ENCODE measurements at places on chromosomes 3 and 15.

DNA sequence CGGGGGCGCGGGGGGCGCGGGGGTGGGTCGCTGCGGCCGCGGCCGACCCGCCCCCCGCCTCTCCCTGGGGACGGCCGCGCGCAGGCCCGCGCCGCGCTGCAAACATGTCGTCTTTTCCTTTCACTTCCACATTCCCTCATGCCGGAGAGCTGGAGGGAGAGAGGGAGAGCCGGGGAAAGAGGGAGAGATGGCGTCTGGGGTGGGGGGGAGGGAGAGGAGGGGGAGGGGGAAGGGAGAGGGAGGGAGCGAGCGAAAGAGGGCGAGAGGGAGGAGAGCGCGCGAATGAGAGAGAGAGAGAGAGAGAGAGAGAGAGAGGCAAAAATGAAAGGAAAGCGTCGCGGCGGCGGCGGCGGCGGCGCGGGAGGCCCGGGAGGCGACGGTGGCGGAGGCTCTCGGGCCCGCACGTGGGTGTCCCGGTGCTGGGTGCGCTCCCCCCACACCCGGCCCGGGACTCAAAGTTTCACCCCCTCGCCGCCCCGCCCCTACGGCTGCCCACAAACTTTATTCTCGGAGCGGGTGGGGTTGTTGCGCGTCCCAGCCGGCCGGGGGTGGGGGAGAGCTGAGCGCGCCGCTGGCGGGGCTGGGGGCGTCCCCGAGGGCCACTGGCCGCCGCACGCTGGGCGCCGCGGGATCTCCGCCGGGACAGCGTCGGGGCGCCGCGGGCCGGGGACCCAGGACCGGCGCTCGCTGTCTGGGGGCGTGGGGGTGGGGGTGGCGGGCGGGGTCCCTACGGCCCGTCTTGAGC lies 731 bp downstream of the ZNF710 start:
- DNase-seq: no peak

DNA sequence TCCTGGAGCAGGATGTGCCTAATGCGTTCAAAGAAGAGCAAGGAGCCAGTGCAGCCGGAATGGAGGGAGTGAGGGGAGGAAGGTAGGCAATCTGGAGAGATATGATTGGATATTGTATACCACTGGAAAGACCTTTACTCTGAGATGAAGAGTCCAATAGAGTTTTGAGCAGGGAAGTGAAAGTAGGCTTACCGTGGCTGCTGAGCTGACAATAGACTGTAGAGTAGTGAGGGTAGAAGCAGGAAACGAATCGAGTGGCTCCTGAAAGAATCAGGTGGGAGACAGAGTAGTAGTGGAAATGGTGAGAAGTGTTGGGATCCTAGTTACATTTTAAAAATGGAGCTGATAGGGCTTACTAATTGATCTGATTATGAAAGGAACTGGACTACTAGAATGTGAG lies 51.8 kb upstream of the NUDT16 start:
- DNase-seq: no peak

GRCh38 chr3:155412904-155413303 lies 119.4 kb upstream of the STRIT1 start:
- no peak for DNase-seq

DNA sequence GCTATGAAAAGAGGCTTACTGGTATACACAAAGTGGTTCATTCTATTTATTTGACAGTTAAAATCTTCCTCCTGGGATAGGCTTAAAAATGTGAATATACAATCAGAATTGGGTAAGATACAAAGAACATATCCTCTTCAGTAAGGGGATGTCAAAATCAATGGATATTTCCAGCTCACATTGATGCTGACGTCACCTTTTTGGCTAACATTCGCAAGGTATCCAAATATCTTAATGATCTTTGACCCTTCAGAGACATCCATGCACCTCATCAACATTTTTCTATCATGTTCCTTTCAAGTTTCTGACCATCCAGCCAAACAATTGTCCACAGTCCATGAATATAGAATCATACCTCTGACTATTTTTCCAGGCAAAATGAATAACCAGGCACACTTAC lies 697.3 kb downstream of the NR2F2 start:
- DNase-seq: no peak

DNA sequence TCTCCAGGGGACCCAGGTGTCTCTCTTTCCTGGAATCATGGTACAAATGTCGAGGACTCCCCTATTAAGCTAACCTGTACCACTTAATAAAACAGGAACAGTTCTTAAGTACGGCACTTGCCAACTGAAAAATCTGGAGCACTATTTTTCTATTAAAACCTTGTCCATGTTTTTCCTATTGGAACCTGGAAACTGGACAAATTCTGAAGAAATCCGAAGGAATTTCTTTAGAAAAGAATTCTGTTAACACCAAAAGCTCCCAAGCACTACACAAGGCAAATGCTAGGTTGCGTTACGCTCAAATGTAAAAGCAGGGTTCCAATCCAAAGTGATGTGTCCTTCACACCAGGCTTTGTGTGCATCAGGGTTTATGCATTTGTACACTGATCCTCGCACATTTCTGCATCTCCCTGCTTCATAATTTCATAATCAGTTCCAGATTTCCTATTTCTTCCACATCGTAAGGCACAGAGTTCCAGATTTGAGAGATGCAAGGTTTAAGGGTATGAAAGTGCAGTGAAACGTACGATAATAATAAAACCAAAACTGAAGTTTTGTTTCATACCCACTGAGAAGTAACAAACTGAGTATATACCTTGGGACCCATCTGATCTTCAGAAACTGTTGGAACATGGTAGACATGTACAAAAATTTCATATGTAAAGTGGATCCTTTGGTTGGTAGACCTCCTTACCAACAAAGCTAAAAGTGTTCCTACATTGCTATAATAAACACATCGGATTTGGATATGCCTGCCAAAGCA lies 132.1 kb upstream of the WNT5A start:
- no peak for DNase-seq

- no peak for DNase-seq
Observed at GRCh38 chr3:34683851-34684250, 885.4 kb downstream of the PDCD6IP start.

GRCh38 chr15:68852461-68852860 lies 31.8 kb upstream of the ANP32A start:
- DNase-seq: no peak

GRCh38 chr3:4409415-4409814 lies 57.7 kb downstream of the SUMF1 start:
- no peak for DNase-seq

DNA sequence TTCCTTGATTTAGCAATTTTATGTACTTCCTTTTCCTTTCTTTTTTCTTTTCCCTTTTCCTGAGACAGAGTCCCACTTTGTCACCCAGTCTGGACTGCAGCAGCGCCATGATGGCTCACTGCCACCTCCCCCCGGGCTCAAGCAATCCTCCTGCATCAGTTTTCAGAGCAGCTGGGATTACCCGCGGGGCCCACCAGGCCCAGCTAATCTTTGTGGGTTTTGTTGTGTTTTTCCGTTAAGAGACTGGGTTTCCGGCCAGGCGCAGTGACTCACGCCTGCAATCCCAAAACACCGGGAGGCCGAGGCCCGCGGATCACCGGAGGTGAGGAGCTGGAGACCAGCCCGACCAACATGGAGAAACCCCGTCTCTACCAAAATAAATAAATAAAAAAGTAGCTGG lies 17.7 kb downstream of the GOLGA8S start:
- DNase-seq: no peak

DNA sequence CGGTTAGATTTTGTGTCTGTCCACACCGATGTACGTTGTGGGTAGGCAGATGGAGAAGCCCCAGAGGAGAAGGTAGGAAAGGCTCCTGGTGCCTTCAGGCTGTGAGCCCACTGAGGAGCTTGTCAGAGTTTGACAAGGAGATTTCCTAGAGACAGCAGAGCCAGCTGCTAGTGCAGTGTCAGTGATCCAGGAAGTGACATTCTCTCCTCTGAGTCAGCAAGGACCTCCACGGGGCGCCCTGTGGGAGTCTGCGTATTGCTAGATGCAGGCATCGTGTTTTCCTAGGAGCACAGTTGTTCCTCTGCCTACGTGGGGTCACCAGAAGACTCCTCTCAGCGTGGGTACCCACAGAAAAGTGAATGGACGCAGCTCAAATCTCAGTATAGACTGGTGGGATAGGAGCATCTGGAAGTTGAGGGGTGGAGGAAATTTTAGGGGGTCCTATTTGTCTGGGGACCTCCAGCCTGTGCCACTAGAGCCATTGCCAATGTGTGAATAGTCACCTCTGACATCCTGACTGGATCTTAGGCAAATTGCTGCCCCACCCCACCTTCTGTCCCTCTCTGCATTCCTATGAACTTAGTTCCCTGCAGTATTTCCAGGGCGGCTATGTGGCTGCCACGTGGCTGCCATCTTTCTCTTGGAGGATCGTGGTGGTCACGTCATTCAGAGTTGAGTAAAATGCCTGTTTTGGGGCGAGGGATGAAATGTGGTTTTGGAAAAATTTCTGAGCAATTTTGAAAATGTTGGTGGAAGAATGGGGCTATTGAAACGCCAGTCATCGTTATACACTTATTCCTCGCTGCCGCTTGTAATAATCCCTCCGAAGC lies 84.8 kb upstream of the KLHL25 start:
- DNase-seq: no peak

GRCh38 chr3:61944726-61945125 lies 383.4 kb downstream of the PTPRG start:
- DNase-seq: no peak

DNA sequence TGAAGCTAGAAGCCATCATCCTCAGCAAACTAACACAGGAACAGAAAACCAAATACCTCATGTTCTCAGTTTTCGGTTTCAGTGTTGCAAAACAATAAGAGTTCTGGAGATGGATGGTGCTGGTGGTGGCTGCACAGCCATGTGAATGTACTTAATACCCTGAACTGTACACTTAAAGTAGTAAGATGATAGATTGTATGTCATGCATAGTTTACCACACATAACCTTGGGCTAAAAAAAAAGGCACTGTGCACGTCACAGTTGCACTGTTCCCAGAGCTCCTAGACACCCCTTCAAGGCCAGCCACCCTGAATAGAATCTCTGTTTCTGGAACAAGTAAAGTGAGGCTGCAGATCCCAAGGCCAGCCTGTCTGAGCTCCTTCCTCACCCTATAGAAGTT lies 243.3 kb upstream of the IGF1R start:
- DNase-seq: no peak

DNA sequence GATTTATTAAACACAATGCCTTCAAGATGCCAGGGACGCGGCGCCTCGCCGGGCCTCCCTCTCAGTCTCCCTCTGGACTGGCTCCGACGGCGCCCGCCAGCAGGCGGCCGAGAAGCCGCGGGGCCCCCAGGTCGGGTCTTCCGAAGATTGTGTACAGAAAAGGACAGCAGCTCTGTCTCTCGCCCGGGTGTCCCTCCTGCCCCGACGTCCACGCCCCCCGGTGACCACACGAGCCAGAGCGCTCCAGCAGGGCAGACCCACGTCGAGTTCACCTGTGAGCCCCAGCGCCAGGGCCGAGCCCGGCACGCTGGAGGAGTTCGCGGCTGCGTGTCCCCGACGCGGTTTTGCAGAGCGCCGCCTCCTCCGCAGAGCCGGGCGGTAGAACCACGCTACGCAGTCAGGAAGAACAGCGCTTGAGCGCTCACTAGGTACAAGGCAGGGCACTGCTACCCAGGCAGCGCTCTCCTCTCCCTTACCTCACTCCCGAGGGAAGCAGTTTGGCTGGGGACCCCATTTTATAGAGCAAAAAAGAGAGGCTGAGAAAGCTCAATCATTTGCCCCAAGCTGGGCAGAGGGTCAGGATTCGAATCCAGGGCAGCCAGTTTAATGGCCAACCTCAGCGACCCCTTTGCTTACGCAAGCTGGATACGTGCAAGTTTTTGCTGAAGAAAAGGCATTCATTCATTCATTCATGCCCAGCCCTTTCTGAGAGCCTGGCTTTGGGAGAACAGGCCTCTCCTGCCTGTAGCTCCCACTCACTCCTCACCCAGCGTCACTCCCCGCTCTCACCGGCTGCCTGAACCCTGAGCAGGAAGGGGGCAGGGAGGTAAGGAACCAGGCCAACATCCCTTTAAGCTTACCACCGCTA lies 3.0 kb upstream of the TLE3 start:
- DNase-seq: no peak

- DNase-seq: no peak
Observed at GRCh38 chr3:179881791-179882190, 154.9 kb downstream of the PEX5L start.

- no peak for DNase-seq
Observed at GRCh38 chr3:43231276-43232000, 54.9 kb upstream of the SNRK start.
